ENCODE measurements at places on chromosomes 4 and X.

DNA sequence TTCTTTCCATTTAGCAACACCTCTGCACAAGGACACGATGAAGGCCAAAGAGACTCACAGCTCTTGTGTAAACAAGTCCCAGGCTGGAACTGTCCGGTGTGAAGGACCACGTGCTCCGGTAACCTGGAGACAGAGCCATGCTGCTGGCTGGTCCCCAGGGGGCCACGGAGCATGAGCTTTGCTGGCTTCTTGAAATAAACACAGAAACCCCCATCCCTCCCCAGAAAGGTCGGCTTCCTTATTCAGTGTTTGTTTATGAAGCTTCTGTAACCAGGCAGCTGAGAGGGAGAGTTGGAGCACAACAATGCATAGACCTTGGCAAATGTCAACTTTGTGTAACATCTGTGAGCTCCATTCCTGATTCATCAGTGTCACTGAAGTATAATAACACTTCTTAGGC, 109.4 kb downstream of the GPR143 start:
- no peak for DNase-seq

- DNase-seq: no peak
Observed at GRCh38 chr4:166144607-166145006, 271.6 kb downstream of the TLL1 start.

- no peak for DNase-seq
Observed at GRCh38 chr4:152630324-152630723, 49.5 kb downstream of the TMEM154 start.

DNA sequence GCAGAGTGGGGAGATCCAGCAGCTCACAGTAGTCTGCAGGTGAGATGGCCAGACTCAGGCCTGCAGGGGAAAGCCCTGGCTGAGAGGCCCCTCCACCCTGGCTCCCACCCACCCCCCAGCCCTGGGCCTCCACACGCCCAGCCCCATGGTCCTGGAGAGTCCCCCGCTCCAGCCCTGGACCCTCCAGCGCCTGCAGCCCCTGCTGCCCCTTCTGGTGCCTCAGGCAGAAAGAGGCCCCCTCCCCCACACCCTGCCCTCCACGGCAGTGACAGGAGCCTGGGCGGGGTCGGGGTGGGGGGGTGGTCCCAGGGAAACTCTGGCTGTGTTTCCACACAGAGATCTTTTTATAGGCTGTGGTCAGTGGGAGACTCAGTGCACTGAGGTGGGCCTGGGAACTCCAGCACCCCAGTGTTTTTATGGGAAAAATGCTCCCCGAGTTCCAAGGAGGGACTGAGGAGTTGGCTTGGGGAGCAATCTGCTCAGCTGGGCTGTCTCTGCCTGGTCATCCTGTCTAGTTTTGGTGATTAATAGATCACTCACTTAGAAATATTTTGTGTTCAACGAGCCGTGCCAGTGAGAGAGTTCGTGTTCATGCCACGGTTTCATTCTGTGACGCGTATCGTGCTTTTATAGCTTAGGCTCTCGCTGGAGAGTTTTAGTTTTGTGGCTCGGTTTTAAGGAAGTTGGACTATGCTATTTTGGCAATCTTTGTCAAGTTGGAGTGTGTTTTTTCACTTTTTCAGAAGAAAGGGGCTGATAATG, 53.1 kb upstream of the HGFAC start:
- DNase-seq: no peak

GRCh38 chrX:72137846-72138495, 6.3 kb upstream of the RTL5 start:
- DNase-seq: no peak

All from coronary artery (tissue), 2 donors.